ENCODE measurements at places on chromosomes 16 and 17.

- no peak for DNase-seq
Observed at GRCh38 chr16:55656691-55657092, 904 bp downstream of the SLC6A2 start.

- DNase-seq = no peak
Observed at GRCh38 chr17:6455321-6455705, 11.1 kb downstream of the PIMREG start.

GRCh38 chr16:53715023-53715384 is 11.0 kb downstream of the FTO start:
- DNase-seq = no peak

DNA sequence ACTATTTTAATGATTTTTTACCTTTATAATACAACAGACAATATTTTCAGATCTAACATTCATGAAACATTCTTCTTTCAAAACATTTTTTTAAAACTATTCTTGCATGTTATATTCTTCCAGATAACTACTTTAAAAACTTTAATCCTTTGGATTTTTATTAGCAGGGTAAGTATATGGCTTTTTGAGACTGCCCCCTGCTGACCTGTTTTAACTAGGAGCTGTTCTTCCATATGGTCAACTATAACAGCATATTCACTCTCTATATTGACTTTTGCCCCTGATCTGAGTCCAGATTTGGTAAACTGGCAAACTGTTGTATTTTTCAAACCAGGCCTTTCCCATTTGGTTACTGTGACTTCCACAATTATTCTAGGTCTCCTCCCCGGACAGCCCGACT is 16.5 kb downstream of the ZNF18 start:
- DNase-seq = no peak

- DNase-seq = no peak
Observed at GRCh38 chr16:2855536-2855935, 2.4 kb downstream of the PRSS22 start.

DNA sequence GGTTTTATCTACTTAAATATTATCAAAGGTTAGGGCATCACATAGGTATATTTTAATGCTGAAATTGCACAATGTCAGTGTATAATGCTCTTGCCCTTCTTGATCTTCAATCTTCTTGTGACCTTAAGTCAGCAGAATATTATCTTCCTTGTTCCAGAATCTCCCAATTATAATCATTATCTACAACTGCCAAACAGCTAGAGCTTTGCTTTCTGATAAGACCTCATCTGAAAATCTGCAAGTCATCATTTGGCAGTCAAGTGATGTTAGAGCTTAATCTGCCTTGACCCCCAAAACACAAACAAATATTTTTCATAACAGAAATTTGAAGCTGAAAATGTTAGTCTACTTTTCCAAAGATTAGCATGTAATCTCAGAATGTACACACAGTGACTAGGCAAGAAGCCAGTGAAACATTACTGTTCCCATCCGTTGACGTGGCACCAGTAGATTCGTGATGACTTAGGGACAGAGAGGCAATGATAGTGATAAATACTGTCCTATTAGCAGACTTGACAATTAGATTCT is 19.8 kb downstream of the REXO5 start:
- no peak for DNase-seq

DNA sequence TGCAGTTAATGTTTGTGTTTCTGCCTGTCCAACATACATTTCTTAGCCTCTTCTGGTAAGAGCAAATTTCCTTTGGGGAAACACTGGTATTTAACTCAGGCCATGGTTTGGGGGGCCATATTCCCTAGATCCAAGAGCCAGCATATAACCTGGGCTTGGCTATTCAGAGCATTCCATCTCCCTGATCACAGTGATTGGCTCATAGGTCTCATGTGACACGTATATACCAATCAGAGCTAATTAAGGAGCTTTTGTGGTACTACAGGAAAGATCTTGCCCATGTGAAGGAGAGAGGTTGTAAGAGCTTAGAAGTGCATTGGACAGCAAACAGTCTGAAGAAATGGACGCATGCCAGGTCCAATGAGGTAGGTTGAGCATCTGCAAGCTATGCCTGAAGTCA is 33.4 kb upstream of the GPR139 start:
- no peak for DNase-seq

DNA sequence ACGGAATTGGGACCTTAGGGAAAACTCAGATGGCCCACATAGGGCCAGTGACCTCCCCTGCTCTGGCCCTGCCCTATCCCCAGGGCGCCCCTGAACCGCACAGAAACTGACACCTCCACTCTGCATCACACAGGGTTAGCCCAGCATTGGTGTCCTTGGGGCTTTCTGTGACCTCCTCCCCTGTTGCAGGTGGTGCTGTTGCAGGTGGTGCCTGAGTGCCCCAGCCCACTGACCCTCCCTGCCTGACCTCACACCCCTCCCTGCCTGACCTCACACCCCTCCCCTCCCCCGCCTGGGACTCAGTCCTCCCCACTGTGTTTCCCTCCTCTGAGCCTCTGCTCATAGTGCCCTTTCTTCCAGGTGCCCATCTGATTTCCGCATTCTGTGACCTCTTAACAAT is 21.4 kb downstream of the TNFRSF13B start:
- DNase-seq = no peak

- DNase-seq = no peak
Observed at GRCh38 chr16:12009922-12010321, 33.4 kb downstream of the SNX29 start.

GRCh38 chr16:83701494-83701893 is 106.3 kb upstream of the HSBP1 start:
- DNase-seq = no peak

DNA sequence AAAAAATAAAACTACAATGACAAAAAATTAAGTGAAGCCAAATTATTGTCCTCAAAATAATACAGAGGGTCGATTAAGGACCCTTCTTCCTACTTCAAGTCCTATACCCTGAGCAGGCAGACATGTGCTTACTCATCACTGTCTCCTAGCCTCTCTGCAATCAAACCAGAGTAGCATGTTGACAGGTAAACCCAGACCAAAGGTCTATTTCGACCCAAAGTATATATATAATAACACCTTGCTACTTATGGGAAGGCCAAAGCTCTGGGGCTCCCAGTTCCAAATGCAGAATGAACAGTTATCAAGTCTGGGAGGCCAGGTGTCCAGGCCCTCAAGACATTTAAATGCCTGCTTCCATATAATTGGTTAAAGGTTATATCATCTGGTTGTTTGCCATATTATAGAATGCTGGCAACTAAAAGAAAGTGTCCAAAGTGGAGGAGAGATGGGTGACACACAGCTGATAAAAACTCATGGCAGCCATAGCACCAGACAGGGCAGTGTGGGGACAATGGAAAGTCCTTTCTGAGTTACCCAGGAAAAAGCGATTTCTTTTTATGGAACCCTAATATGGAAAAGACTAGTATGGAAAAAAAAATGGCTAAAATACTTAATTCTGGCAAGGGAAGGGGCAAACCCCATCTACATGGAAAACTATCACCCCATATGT is 53.6 kb downstream of the N4BP1 start:
- no peak for DNase-seq

DNA sequence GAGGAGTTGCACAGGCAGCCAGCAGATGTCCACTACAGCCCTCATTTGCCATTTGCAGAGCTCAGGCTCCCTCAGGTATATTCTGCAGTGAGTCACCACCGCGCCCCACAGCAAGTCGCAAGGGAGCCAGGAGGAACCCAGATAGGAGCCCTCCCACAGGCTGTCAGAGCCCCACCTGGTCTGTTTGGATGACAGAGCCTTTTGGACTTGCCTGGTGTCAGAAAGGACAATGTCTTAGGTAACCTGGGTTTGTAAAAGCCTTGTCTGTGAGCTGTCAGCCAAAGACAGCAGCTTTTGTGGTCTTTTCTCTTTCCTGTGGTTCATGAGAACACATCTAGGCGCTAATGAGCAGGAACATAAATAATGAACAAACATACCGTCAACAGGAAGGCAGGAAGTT is 70.9 kb downstream of the GNAO1 start:
- no peak for DNase-seq

- DNase-seq = no peak
Observed at GRCh38 chr16:20860361-20860760, 39.8 kb downstream of the DCUN1D3 start.

- DNase-seq = peak; percentile 84
Observed at GRCh38 chr17:7234083-7234951, at the start of gene DVL2. TSS of gene DVL2 (minus strand) at chr17:7234517. CDS start at chr17:7234262, 255 bp downstream.

GRCh38 chr16:27556471-27556870 is 6.5 kb downstream of the KATNIP start:
- DNase-seq = no peak

DNA sequence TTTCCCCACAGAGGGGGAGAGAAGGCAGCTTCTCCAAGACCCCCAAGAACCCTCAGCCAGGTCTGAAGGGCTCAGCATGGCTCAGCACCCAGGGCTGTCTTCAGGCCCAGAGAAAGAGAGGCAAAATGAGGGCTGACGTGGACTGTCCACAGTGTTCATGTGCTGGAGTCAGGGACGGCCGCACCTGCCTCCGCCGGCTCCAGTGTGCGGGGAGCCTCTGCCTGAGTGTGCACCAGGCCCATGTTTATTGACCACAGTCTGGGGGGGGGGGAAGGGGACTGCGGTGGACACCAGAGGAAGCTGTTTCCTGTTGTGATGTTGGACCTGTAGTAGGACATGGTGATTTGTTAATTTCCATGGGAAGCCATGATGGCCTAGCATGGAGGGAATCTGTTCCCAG is 6.9 kb downstream of the MRM1 start:
- no peak for DNase-seq

GRCh38 chr17:10726196-10726595 is 3.6 kb downstream of the TMEM220 start:
- DNase-seq = no peak

DNA sequence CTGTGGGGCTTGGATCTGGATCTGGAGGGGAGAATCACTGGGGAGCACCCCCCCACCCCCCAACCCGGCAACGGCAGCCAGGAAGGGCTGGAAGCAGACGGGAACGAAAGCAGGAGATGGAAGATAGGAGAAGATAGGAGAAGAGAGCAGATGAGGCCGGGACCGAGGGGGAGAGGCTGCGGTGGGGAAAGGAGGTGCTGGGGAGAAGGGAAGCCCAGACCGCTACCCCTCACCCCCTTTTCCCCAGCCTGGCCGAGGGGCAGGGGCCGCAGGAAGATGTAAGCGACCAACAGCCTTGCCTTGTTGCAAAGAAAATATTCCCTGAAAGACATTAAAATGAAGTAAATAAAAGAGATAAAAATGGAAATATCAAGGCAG is 26.8 kb upstream of the CBFA2T3 start:
- DNase-seq = no peak

DNA sequence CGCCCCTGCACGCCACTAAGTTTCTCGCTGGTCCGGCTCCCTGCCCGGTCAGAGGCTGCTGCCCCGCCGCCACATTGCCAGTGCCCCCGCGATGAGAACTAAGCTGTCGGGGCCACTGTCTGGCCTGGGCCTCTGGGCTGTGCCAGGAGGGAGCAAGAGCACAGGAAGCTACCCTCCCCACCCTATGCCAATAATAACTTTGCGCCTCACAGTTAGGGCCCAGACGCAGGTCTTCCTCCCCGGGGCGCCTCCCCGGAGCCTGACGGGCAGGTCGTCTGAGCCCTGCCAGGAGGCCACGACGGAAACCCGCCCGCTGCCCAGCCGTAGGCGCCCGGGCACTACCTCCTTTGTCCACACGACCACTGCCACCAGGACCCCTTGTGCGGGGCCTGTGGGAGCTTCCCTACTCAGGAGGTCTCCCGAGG is 1.5 kb downstream of the ZFPM1 start:
- no peak for DNase-seq

DNA sequence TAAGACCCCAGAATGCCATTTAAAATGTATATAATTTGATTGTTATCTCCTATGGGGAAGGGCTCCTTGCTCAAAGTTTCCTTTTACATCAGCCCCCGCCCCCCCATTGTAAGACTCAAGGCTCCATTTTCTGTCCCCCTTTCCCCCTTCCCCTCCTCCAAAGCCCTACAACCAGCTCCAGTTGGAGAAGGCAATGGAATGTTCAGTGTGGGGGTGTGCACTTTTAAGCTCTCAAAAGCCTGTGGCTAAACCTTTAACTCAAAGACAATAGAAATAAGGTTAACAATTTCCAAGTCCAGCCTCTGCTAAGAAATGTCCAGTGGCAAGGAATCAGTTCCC is 114.7 kb downstream of the NOG start:
- no peak for DNase-seq

DNA sequence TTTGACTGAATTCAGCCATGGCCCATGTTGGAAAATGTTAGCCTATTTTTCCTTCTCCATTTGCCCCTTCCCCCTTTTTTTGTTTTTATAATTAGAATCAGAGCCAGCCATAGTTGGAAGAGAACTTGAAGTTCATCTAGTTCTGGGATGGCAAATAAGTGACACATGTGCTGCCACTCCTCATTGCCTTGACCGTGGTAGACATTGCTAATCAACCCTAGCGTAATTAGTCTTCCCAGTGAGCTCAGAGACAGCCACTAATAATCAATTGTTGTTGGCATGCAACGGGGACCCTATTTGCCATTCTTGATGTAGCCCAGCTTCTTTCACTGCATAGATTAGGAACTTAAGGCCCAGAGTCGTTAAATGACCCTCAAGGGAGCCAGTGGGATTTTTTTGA is 16.6 kb downstream of the CMIP start:
- no peak for DNase-seq

DNA sequence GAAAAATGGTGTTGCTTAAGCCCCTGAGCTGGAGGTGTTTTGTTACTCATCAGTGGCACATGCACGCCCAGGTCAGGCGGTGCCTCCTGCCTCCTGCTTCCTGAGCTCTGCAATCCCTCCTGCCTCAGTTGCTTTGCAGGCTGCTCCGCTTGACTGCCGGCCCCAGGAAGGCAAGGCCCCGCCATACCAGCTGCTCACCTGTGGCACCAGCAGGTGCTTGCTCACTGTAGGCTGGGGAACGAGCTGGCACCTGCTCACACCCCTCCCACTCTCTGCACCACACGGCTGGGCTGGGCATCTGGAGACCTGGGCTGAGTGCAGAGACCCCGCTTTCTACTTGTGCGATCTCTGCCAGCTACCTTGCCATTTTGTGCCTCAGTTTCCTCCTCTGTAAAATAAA is 200.2 kb downstream of the RBFOX3 start:
- no peak for DNase-seq

- DNase-seq = no peak
Observed at GRCh38 chr17:5203178-5203907, 11.7 kb upstream of the ZNF594 start.

DNA sequence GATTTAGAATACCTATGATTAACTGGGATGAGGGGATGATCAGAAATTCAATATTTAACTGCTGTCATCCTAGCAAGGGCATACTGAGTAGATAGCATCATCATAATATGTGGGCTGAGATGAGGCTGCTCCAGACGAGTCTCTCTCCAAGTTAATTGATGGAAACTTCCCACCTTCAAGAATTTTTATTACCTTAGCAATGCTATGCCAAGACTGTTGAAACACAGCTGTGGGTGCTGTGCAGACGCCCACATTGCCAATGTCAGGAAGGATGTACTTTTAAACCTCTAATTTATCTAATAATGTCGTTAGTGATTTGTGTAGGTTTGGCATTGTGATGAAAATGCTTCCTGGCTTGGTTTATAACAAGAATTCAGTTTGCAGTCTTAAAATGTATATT is 170.4 kb downstream of the TRIM37 start:
- DNase-seq = no peak

DNA sequence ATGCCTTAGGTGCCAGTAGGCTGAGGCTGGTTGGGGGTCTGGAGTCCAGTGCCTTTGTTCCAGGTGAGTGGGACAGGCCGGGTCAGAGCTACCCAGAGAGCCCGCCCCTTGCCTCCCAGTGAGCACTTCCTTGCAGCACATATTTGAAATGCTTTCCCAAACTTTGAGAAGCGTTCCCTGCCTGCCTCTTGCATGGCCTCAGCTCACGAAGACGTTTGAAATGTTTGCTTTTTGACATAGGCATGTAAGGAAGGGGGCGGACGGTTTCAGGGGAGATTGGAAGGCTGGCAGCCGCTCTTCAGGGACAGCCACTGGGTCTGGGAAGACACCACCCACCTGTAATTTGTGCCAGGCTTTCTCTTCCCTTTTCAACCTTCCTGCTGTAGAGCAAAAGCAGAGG is 5.1 kb upstream of the FOXL1 start:
- DNase-seq = no peak
